ENCODE measurements at places on chromosomes 1 and 21.

GRCh38 chr1:64917328-64917861 lies 49.0 kb downstream of the JAK1 start:
- no peak for DNase-seq

GRCh38 chr1:150560011-150560438 lies 10.8 kb downstream of the ADAMTSL4 start:
- no peak for DNase-seq

DNA sequence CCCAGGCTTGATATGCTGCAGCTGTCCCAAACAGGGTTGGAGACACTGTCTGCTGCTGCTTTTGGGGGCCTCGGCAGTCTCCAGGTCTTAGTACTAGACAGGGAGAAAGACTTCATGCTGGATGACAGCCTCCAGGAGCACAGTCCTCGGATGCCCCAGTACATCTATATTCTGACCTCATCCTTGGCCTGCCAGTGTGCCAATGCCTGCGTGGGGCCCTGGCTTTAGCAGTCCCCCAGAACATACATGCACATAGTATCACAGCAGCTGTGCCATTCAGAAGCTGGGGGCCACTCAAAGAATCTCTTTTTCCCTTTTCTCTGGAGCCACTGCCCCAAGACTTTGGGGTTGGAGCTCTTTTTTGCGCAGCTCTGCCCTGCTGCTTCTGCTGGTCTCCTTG lies 4.4 kb upstream of the ZSCAN20 start:
- no peak for DNase-seq

GRCh38 chr1:117633423-117633822 lies 27.6 kb downstream of the TENT5C start:
- DNase-seq = no peak

GRCh38 chr1:228515200-228515834 lies 28.1 kb downstream of the RNF187 start:
- DNase-seq = peak; percentile 2

- DNase-seq = no peak
These were observed 57.4 kb upstream of the MTF2 start for GRCh38 chr1:93021539-93022134.

DNA sequence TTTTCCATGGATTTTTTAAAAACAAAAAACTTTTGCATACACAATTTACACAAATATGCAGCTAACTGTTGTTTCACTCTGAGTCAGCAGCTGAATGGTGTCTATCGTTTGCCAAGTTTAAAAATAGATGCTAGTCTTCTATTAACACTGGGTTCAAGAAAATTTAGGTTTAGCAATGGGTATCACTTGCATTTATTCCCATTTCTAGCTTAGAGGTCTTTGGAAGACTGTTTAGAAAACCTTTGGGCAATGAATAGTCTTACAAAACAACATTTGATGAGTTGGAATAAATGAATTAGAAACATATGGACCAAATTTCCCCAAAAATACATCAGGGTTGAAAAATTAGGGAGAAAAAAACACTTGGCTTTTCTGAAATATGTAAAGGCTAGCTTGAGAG lies 165.8 kb downstream of the LYPLAL1 start:
- DNase-seq = no peak

DNA sequence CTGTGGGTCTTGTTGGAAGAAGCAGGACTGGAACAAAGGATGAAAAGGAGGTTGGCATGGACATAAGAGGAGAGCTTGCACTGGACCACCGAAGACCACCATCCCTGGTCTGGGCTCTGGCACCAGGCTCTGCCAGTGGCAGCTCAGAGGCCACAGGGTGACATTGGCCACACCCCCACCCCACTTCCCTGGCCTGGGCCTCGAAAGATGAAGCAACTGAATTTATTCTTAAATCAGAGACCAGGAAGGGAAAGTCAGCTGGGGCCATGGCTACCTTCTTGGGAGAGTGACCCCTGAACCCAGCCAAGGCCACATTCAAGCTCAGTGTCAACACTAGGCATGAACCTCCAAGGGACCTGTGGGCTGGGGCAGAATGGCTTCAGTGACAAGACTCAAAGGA lies 4.0 kb downstream of the KLHDC7A start:
- no peak for DNase-seq

GRCh38 chr1:65090406-65090805 lies 57.6 kb upstream of the AK4 start:
- no peak for DNase-seq

- DNase-seq = no peak
These were observed 321.0 kb downstream of the LTN1 start for GRCh38 chr21:28671549-28672195.

DNA sequence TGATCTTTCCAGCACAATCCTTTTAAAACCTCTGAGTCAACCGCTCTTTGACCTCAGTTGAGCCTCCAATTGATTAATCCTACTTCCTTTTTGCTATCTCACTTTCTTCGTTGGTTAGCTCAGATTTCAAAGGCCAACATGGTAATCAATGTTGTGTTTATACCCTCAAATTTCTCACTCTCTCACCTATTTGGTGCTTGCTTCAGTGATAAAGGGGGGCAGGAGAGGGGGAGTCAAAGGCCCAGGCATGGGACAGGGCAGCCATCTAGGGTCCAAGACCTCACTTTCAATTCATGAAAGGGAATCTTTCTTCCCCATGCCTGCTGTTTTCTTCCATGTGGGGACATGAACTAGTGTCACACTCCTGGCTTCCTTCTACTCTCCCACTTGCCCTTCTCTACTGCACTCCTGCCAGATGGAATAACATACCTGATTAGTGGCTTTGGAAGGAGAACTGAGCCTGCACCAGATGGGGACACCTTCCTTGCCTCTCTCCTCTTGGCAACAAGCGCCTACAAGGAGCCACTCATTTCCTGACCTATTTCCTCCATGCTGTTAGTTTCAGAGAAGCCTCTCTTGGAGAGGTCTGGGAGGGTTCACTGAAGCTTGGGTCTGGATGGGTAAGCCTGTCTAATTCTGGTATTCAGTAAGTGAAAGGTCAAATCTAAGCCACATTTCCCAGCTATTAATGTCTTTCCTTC lies 73.3 kb upstream of the ARHGAP29 start:
- DNase-seq = no peak

- DNase-seq = no peak
These were observed 65.0 kb upstream of the PRDX6 start for GRCh38 chr1:173411835-173412742.

GRCh38 chr1:193437785-193438184 lies 251.4 kb upstream of the B3GALT2 start:
- no peak for DNase-seq

- DNase-seq = no peak
These were observed 63.1 kb downstream of the PTPRC start for GRCh38 chr1:198701766-198702539.

GRCh38 chr1:51498924-51499323 lies 20.1 kb downstream of the EPS15 start:
- no peak for DNase-seq

DNA sequence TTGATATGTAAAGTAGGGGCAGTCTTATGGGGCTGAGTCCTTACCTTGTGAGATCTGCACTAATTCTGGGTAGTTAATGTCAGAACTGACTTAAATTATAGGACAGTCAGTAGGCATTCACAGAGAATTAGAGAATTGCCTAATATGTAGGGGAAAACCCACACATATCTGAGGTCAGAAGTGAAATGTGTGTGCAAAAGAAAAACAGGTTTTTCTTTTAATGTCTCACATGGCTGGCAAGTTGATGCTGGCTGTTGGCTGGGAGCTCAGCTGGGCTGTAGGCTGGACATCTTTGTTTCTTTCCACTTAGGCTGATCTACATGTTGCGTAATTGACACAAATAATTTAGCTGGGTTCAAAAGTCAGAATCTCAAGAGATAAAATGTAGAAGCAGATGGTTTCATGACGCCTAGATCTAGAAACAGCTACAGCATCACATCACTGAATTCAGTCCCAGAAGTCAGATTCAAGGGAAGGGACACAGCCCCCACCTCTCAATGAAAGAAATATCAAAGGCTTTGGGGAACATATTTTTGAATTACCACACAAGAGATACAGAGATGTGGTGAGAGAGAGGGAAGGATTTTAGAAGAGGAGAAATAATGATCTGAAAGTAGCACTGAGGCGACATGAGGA lies 98.9 kb downstream of the TNFSF18 start:
- no peak for DNase-seq

- DNase-seq = no peak
These were observed 21.4 kb downstream of the NADK start for GRCh38 chr1:1756661-1757421.

GRCh38 chr1:118338936-118339335 lies 153.9 kb upstream of the SPAG17 start:
- no peak for DNase-seq

DNA sequence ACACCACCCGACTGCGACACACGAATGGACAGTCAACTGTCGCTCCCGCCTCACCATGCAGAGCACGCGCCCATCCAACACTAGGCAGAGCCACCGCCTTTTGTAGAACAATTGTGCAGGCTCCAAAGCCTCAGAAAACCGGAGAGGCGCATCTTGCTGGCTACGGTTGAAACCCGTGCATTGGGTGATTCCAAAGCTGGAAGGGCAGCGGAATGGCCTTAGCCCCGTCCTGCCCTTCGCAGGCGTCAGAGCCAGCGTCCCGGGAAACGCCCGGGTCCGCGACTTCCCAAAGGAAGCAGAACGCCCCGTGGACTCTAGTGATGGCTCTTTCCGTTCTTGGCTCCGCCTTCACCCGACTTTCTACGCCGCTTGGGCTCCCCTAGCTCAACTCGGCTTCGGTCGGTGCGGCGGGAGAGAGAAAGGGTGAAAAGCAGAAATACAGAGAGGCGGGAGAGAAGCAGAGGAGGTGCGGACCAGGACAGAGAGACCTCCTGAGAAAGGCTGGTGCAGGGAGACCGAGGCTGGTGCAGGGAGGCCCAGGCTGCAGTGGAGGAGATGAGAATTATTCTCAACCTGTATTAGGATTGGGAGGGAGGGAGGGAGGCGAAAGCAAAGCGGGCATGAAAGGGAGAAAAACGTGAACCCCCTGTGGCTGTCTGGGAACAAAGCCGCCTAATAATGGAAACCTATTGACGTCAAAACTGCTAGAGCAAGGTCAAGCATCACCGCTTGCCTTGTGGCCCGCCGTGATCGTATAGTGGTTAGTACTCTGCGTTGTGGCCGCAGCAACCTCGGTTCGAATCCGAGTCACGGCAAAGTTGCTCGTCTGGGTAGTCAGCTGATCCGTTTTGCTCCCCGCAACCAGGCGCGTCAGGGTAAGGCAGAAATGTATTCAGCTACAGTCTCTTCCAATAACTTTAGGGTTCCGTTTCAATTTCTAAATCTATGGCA lies 99.5 kb downstream of the PRKAB2 start:
- no peak for DNase-seq

GRCh38 chr1:2840036-2840809 lies 38.7 kb upstream of the TTC34 start:
- DNase-seq = no peak

GRCh38 chr1:156226116-156226538 lies 13.3 kb downstream of the PMF1 start:
- no peak for DNase-seq

DNA sequence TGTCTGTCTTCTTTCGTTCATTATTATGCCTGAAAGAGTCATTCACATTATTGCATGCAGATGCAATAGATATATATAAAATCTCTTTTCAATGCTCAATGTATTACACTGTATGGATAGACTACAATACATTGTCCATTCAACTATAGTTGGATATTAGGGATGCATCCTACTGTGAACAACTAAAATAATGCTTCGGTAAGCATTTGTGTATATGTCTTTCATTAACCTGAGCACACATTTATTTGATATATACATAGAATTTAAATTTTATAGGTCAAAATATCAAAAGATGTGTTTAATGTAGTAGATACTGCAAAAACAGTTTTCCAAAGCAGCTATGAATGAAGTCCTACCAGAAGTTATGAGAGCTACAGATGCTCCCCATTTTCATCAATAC lies 8.9 kb downstream of the PLD5 start:
- DNase-seq = no peak

GRCh38 chr1:218967836-218968235 lies 205.8 kb upstream of the LYPLAL1 start:
- DNase-seq = no peak

- no peak for DNase-seq
These were observed 261.9 kb downstream of the HHIPL2 start for GRCh38 chr1:222286011-222286410.

- DNase-seq = peak; percentile 16
These were observed 287.9 kb downstream of the LTN1 start for GRCh38 chr21:28704746-28705145.

DNA sequence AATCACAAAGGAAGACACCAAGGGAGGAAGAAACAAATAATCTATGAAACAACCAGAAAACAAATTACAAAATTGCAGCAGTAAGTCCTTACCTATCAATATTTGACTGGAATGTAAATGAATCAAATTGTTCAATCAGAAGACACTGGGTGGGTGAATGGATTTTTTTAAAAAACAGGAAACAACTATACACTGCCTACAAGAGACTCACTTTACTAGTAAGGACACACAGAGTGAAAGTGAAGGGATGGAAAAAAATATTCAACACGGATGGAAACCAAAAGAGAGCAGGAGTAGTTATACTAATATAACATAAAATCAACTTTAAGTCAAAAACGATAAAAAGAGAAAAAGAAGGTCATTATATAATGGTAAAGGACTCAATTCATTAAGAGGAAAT lies 6.4 kb upstream of the PRSS38 start:
- DNase-seq = no peak

DNA sequence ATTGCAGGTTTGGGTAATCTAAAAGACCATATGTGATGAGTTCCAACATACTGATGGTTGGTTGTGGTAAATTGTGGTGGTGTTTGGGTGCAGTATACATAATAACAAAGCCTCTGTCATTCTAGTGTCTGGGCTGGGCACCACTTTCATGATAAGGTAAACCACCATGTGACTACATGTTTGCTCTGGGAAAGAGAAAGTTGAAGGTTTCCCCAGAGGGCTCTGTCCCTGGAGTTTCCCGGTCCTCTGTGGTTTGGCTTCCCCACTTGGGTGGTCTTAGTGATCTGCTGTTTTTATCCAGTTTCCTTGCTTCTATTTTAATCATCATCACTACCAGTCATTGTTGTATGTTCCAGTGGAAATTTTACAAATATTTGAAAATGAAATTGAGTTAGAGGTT lies 55.9 kb upstream of the TSPAN2 start:
- DNase-seq = no peak

DNA sequence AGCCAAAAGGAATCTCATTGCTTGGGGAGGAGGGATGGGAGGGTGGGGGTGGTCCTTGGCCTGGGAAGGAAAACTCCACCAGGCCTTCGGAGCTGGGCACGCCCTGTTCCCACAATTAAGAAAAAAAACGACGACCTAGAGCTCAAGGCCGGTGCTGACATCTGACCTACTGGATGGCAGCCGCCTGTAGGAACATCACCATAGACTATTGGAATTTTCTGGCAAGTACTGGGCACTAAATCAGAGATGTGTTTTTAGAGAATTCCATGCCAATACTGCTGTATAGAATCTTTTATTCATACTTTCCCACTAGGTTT lies 729 bp downstream of the NADK start:
- no peak for DNase-seq

- no peak for DNase-seq
These were observed 30.9 kb downstream of the PRDM2 start for GRCh38 chr1:13730751-13731482.

GRCh38 chr1:152811050-152811449 lies 721 bp upstream of the LCE1B start:
- DNase-seq = no peak

- DNase-seq = no peak
These were observed 62.5 kb downstream of the TMCO4 start for GRCh38 chr1:19737104-19737825.

GRCh38 chr1:101748077-101748476 lies 248.6 kb downstream of the OLFM3 start:
- DNase-seq = no peak

GRCh38 chr21:15682977-15683376 lies 46.8 kb upstream of the USP25 start:
- no peak for DNase-seq

- DNase-seq = no peak
These were observed 57.8 kb upstream of the SLC16A1 start for GRCh38 chr1:113013823-113014222.

Data from left renal pelvis (tissue), 4 donors.